ENCODE measurements at places on chromosomes 4 and X.

GRCh38 chr4:56388306-56388705 is 1.0 kb upstream of the AASDH start:
- DNase-seq, result no peak

DNA sequence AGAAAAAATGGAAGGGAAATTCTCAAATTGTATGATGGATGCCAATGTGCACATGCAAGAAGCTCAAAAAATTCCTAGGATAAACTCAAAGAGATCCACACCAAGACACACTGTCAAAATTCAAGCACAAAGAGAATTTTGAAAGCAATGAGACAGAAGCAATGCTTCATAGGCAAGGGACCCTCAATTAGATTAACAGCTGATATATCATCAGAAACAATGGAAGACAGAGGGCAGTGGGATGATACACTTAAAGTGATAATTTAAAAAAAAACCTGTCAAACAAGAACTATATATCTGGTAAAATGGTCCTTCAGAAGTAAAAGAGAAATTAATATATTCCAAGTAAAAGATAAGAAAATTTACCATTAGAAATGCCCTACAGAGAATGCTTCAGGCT is 306.3 kb upstream of the PCDH7 start:
- no peak for DNase-seq

DNA sequence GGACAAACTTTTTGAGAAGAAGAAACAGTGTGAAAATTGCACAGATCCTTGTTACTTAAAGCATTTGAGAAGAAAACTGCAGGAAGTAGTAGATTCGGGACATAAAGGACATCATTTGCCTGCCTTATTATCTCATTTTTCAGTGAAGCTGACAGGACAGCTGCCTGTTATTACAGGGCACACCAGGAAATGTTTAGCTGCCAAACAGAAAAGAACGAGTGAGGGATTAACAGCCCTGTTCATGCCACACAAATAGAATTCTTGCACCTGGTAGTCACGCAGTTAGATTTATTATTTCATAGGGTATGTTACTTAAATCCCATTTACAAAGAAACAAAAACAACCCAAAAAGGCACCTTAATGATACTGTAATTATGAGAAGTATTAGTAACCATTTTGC is 100.6 kb downstream of the CHIC2 start:
- no peak for DNase-seq

DNA sequence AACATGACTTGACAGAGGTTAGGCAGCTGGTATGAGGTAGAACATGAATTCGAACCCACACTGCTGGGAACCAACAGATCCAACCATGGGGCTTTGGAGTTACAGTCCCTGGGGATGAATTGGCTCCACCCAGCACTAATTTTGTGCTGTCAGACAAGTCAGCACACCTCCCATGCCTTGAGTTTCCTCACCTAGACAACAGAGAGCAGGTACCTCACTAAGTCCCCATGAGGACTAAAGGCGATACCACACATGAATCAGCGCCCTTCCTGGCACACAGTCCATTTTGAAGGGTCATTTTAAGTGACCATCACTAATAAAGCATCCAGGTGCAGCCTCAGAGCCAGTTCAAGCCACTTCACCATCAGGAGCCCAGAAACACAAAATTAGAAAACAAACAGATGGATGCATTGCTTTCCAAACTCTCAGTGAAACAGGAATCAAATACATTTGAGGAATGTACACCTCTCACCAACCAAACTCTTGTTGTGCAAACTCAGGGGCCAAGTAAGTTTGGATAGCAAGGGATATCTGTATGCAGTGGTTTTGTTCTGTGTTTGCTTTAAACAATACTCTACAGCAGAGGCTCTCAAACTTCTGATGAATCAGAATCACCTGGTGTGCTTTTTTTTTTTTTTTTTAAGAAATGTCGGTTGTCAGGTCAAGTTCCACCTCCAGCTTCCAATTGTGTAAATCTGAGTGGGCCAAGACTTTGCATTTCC is 10.1 kb downstream of the IDS start:
- no peak for DNase-seq

- no peak for DNase-seq
These were observed 88.9 kb upstream of the MAGEE2 start for GRCh38 chrX:75873993-75874392.

GRCh38 chr4:139754938-139755337 is 89.3 kb downstream of the MGST2 start:
- DNase-seq, result peak; percentile 9

Data from NCI-H2107 (cell line).